Thyroid gland (tissue), 4 donors: ENCODE measurements at places on chromosomes 6 and 20.

DNA sequence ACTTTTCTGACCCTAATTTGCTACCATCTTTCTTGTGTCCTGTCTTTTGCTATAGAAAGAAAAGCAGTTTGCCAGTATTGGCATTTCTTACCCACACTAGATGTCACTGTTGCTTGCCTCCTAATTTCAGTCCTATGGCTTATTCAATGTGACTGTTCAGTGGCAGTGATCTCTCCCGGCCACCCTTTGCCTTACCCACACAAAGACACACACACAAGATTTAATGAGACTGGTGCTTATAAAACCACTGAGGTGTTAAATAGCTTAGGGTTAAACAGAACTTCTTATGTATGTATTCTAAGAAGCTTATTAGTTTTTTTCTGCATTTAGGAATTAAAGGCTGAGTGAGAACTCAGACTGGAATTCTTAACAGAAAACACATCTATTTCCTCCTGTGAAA lies 233.6 kb upstream of the ASCC3 start:
- no peak for DNase-seq

GRCh38 chr6:30686009-30686907 lies at the start of gene PPP1R18:
Gene PPP1R18 (minus strand): TSS chr6:30686645. CDS start chr6:30686018, 627 bp downstream.
- DNase-seq, result peak; percentile 76

- no peak for DNase-seq
Measured at GRCh38 chr6:153840039-153840850, 198.8 kb upstream of the OPRM1 start.

DNA sequence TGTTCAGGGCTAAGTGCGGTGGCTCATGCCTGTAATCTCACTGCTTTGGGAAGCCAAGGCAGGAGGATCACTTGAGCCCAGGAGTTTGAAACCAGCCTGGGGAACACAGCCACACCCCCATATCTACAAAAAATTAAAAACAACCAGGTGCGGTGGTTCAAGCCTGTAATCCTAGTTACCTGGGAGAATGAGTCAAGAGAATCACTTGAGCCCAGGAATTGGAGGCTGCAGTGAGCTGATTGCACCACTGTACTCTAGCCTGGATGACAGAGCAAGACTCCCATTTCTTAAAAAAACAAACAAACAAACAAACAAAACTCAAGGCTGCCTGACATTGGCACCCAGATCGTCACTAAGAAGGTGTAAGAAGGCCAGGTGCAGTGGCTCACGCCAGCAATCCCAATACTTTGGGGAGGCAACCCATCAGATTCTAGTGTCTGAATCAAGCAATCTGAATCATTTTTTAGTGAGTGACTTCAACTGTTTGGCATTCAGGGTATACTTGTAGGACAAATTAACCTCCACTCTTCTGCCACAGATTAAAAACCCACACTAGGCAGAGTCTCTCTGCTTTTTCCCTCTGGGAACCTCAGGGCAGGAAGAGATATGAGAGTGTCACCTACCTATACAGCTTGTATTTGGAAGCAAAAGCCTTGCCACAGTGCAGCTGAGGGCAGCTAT lies 6.1 kb downstream of the PLAGL2 start:
- no peak for DNase-seq

GRCh38 chr20:5719861-5720403 lies 30.3 kb upstream of the SHLD1 start:
- peak; percentile 9 for DNase-seq

- DNase-seq, result no peak
Measured at GRCh38 chr6:132218059-132218696, 183.1 kb downstream of the MOXD1 start.

GRCh38 chr6:72554761-72555221 lies 67.1 kb upstream of the KCNQ5 start:
- peak; percentile 82 for DNase-seq

DNA sequence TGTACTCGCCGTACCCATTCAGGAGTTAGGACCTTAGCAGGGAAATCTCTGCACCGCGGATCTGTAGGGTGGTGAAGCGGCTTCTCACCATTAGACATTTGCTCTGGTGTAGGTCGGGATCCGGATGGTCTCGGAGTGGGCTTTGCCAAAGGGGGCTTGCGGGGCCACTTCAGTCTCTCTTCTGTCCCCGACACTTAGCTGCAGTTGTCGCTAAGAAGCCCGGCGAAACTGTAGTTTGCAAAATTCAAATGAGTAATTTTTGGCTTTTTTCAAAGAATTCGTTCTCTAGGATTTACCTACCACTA lies 433 bp downstream of the QRSL1 start:
- no peak for DNase-seq

DNA sequence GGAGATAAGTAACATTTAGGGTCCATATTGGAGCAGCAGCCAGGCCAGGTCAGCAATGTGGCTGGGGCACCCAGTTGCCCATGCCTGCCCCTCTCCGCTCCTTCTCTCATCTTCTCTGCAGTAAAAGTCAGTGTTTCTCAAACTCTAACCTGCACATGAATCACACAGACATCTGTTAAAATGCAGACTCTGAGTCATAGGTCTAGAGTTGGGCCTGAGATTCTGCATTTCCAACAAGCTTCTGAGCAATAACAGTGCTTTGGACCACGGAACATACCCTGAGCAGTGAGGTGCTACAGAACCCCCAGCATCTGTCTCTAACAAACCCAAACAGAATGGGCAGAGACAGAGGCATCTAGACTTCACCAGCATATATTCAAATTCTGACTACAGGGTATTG lies 10.1 kb downstream of the PHF10 start:
- DNase-seq, result no peak

DNA sequence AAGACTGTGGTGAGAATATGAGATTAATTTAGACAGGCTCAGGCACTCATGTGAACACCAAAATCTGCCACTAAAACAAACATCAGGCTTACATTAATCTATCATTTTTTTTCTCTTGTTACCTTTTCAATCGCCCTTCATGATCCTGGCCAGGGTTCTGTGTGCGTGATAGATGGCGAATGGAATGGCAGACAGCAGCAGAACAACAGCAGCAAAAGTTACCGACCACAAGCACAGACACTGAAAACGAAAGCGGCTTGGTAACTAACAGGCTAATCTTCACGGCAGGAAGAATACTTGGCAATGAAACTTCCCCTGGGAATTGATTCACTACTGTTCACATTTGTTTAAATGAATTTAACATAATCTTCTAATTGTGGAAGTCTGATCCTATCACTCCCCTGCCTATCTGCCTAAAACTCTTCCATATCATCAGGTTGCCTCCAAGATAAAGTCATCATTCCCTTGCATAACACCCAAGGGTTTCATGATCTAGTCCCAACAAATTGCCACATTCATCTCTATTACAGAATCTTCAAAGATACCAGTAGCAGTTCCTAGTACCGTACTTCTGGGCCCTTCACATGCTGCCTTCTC lies 28.7 kb downstream of the PTPRK start:
- no peak for DNase-seq
